ENCODE measurements at places on chromosomes 1 and 21. TPM values are rescaled to one million over a fixed set of nuclear protein-coding genes. Genes with fewer than 3 reads are reported as not detected.

Gene SLAMF9
- total RNA-seq: not detected

Gene PCAT6
- total RNA-seq: 1.3 TPM

Gene PLEKHO1
- total RNA-seq: 121 TPM

Gene VAV3
- total RNA-seq: 28.2 TPM

Gene ARMH1
- total RNA-seq: 24.7 TPM

Gene KDF1
- total RNA-seq: 0.46 TPM

Gene CHD5
- 0.20 TPM for total RNA-seq

Gene TAS1R1
- total RNA-seq: 0.88 TPM

Gene SDC3
- 147 TPM for total RNA-seq

Gene CYP4X1
- 0.46 TPM for total RNA-seq

Gene RGL1
- total RNA-seq: 102 TPM

Gene DMRTA2
- not detected for total RNA-seq

Gene HAPLN2
- total RNA-seq: not detected

Gene CRP
- total RNA-seq: not detected

Gene CELA3B
- 1.3 TPM for total RNA-seq

Gene RAP1GAP
- total RNA-seq: 1.7 TPM

Gene SH2D2A
- total RNA-seq: 20.8 TPM

Gene PER3
- total RNA-seq: 10.2 TPM

Gene TBX15
- not detected for total RNA-seq

Gene UTS2
- not detected for total RNA-seq

Gene TFF2
- total RNA-seq: not detected

Gene SFN
- total RNA-seq: 0.54 TPM

Gene FMN2
- total RNA-seq: not detected

Gene NID1
- 178 TPM for total RNA-seq

Gene FCER1A
- total RNA-seq: not detected

Gene HPCA
- total RNA-seq: not detected

Gene LCE1F
- total RNA-seq: not detected

Gene RRP1
- 17.6 TPM for total RNA-seq

Gene SERPINC1
- not detected for total RNA-seq

Gene LAMC1
- total RNA-seq: 37.0 TPM

Gene VSIG8
- total RNA-seq: not detected

Gene LCE2A
- not detected for total RNA-seq

Gene KIF2C
- 5.5 TPM for total RNA-seq

Gene C1QA
- total RNA-seq: 1,485 TPM

Gene LIN28A
- total RNA-seq: not detected

Gene SGIP1
- 0.87 TPM for total RNA-seq

Gene OXCT2
- total RNA-seq: 1.1 TPM

Gene DNAJC28
- total RNA-seq: 2.4 TPM

Gene CLEC20A
- 0.57 TPM for total RNA-seq

Gene WNT9A
- total RNA-seq: 0.54 TPM

Gene OVAAL
- total RNA-seq: not detected

Gene CAPN8
- total RNA-seq: 0.73 TPM

Gene ETV3L
- total RNA-seq: not detected
